ENCODE measurements at places on chromosomes 3 and 15.

GRCh38 chr3:53750253-53751210 is 95.7 kb downstream of the CHDH start:
- no peak for DNase-seq

GRCh38 chr15:57562196-57562769 is 29.4 kb upstream of the MYZAP start:
- DNase-seq, result no peak

DNA sequence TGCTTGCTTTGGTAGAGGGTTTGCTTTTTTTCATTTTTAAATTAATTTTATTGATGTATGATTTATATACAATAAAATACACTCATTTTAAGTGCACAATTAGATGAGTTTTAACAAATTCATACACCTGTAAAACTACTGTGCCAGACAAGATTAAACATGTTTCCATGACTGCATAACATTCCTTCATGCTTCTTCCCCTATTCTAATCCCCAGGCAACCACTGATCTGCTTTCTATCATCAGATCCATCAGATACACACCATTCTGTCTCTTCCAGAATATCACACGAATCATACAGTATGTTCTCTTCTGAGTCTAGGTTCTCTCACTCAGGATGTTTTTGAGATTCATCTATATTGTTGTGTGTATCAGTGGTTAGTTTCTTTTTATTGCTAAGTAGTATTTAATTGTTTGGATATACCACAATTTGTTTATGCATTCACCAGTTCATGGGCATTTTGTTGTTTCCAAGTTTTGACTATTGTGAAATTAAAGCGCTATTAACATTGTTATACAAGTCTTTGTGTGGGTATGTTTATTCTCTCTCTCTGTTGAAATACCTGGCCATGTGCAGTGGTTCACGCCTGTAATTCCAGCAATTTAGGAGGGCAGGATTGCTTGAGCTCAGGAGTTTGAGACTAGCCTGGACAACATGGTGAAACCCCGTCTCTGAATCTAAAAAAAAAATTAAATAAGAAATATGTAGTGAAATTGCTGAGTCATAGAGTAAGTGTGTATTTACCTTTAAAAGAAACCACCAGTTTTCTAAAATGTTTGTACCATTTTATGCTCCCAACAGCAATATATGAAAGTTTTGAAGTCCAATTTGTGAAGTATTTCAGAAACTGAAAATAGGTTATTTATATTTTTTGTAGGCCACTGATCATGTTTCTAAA is 7.0 kb upstream of the TFG start:
- DNase-seq, result no peak

DNA sequence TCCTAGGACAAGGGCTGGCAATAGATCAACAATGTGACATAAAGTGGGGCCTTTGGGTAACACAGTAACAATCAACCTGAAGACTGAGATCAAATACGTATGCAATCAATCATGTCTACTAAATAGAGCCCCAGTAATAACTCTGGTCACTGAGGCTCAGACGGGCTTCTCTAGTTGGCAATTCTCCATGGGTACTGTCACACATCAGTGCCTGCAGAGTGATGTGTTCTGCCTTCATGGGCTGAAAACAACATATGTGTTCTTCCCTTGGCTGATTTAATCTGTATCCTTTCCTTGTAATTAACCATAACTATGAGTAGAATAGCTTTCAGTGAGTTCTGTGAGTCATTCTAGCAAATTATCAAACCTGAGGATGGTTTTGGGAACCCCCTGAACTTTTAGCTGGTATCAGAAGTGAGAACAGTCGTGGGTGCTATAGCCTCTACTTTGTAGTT is 113.6 kb downstream of the TMCO5A start:
- no peak for DNase-seq
